ENCODE measurements at places on chromosomes 7 and 10. TPM values are rescaled to one million over a fixed set of nuclear protein-coding genes. Genes with fewer than 3 reads are reported as not detected.

- no peak for DNase-seq
Observed at GRCh38 chr7:76260171-76260703, 42.2 kb upstream of the HSPB1 start.

GRCh38 chr10:2919016-2919415 lies 148.3 kb upstream of the PFKP start:
- no peak for DNase-seq

GRCh38 chr7:28354601-28355402 lies 57.5 kb upstream of the CREB5 start:
- peak; percentile 97 for DNase-seq

GRCh38 chr10:16787361-16787791 lies 29.8 kb downstream of the RSU1 start:
- DNase-seq, result no peak

UCMA gene
- not detected for total RNA-seq

CALD1 gene
- 445 TPM for total RNA-seq

PCBD1 gene
- 16.5 TPM for total RNA-seq

PLA2G12B gene
- not detected for total RNA-seq

GLI3 gene
- 6.3 TPM for total RNA-seq

HGF gene
- not detected for total RNA-seq

- no peak for DNase-seq
Observed at GRCh38 chr7:104625956-104626355, 297.6 kb downstream of the LHFPL3 start.

GRCh38 chr7:118477036-118477435 lies 252.5 kb downstream of the ANKRD7 start:
- no peak for DNase-seq

TAS2R5 gene
- 3.5 TPM for total RNA-seq

GRCh38 chr10:105857268-105858264 lies 1216.5 kb downstream of the SORCS3 start:
- no peak for DNase-seq

DNA sequence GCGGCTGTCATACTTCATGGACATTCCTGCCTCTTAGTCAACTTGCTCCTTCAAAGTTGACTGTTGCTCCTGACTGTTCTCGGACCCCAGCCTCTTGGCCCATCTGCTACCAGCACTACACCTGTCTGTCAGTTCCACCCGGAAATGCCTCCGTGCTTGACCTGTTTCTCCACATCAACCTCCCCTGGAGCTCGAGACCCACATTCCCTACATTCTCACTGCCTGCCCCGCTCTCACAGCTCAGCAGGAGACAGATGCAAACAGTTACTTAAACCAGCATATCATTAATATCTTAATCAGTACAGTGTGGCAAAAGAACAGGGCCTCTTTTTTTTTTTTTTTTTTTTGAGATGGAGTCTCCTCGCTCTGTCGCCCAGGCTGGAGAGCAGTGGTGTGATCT lies 174.3 kb downstream of the NRP1 start:
- no peak for DNase-seq

- DNase-seq, result peak; percentile 78
Observed at GRCh38 chr10:44801383-44802327, 109.5 kb upstream of the TMEM72 start.

- no peak for DNase-seq
Observed at GRCh38 chr10:103445366-103445765, 6.8 kb downstream of the CALHM2 start.

WDR91 gene
- 31.5 TPM for total RNA-seq

DNA sequence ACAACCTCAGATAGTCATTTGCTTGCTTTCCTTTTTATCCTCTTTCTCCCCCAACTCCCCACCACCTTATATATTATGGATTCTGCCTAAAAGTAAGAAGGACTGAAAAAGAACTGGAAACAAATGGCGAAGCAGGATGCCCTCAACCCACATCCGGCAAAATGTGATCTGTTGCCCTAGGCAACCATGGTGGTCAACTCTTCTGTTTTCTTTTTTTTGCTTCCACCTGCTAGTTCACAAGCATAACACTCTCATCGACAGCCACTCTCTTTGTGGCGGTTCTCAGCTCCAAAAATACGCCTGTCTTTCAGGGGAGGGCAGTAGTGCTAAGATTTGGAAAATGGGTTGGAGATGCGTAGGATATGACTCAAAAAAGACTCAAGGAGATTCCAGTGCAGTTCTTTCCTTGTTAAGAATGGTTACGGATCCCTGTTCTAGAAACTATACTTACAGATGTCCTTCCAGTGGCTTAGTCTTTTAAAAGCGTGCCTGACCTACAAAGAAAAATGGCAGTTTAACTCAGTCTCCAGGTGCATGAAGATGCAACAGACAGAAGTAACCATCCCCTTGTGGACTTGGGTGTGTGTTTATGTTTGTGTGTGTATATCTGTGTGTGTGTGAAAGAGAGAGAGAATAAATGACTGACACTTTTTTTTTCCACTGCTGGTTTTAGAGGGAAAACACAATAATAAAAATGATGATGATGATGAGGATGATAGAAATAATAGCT lies 10.7 kb downstream of the APBB1IP start:
- no peak for DNase-seq

CALML5 gene
- total RNA-seq, result not detected

DNA sequence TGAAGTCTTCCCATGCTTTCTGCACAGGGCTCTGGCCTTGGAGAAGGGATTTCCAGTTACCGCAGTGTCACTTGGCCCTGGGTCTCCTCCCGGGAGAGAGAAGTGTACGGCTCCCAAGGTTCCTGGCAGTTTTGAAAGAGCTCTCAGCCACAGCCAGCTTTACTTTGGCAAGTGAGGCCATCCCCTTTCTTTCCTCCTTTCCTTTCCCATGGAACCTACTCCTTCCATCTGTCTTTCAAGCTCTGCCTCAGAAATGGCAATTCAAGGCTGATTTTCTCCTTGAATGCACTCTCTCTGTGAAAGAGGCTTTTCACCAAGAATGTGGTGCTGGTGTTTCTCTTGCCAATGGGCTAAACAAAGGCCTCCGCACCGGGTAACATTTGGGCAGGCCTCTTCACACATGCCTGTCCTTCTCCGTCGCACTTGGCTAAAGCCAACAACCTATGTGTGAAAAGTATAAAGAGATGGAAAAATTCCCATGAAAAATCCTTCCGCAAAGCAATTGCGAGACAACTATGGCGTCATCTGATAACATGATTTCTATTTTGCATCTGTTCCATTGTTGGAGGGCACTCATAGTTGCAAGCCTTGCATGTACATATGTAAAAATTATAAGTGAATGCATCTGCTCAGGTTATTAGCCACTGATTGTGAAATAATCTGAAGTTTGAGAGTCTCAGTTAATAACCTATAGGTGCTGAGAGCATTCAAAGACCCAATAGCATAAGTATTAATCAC lies 125.4 kb downstream of the PFKFB3 start:
- no peak for DNase-seq

GPR26 gene
- not detected for total RNA-seq

AGAP5 gene
- total RNA-seq, result 3.3 TPM

CACNA2D1 gene
- 24.0 TPM for total RNA-seq

NPSR1 gene
- not detected for total RNA-seq

ELN gene
- total RNA-seq, result 0.50 TPM

DNA sequence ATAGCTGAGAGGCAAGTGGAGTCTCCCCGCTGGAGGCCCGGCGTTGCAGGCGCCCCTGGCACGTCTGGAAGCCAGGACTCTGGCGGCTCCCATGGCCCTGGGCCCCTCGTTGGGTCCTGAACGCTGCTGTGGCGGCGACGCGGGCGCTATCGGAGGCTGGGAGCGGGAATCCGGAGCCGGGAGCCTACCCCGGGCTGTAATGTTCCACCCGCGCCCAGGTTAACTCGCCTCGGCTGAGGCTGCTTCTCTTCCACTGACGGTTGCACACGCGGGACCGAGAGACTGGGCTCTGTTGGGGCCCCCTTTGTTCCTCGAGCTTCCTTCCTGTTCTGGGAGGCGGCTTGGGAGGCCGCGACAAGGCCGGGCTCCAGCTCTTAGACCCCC lies 1.3 kb upstream of the HOXA5 start:
- peak; percentile 62 for DNase-seq

- no peak for DNase-seq
Observed at GRCh38 chr7:128112781-128113221, 81.6 kb upstream of the LRRC4 start.

DNA sequence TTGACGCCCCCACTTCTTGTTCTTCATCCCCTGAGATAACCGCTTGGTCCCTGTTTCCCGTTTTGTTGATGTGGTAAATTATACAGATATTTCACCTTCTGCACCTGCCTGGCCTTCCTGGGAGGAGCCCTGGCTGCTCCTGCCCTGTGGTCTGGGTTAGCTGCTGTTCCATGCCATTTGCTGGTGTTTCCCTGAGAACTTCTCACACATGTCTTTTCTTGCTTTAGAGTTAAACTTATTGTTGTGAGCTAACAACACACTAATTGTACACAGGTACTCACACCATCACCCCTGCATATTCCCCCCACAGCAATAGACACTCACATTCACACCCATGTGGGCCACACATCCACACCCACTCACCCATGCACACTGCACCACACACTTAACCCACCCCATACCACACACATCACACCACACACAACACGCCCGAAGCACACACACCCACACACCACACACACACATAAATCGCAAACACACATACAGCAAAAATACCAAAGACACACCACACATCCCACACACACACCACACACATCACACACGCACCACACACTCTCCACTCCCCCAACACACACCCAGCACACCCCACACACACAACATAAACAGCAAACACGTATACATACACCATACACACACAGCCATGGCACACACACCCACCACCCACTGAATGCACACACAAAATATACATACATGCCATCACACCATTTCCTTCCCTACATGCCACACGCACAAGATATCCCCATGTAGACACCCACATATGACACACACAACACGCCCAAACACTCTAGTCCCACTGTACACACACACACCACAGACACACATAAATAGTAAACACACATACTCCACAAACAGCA lies 19.4 kb upstream of the ANTXRL start:
- no peak for DNase-seq

ACSL5 gene
- not detected for total RNA-seq

GRCh38 chr7:145534301-145534700 lies 582.3 kb upstream of the CNTNAP2 start:
- DNase-seq, result no peak

DNA sequence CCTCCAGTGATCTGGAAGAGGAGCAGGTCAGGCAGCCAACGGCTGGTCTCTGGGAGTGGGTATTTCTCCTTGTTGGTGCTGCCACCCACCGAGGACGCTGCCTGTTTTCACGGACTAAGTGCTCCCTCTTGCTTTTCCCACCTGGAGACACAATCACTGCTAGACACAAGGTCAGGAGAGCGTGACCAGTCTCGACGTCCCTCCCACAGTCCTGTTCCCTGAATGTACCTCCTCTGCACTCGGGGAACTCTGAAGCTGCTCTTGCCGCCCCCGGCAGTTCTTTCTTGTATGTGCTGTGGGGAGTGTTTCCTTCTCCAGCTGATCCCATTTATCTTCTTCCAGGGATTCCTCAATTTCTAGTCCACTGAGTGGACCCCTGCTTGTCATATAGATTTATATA lies 89.4 kb downstream of the CYTH3 start:
- DNase-seq, result no peak

PNLIPRP1 gene
- not detected for total RNA-seq

DNA sequence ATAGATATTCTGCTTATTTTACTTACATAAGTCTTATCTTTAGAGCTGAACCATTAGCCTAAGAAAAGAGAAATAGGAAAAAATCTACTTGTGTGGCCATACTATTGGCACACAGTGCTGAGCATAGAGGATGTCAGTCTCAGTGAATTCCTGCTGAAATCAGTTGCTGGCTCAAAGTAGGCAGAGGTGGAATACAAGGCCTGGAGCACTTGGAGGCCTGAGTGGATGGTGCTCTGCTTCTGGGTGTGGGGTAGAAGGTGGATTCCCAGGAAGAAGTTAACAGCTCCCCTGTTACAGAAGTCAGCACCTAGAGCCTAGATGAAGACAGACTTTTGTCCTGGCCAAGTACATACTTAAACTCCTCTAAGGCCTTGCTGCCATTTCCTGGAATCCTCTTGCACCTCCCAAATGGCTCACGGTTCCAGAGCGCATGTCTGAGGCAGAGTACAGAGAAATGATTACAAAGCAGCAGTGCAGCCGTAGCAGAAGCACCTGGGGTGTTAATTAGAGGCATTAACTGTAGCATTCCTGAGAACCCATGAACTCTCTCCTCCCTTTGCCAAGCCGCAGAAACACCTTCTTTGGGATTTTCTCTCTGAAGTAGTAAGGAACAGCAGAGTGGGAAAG lies 18.0 kb upstream of the XPNPEP1 start:
- no peak for DNase-seq
